ENCODE measurements at places on chromosomes 2 and 18. TPM values are rescaled to one million over a fixed set of nuclear protein-coding genes. Genes with fewer than 3 reads are reported as not detected.

GRCh38 chr2:7744827-7745226, 827.6 kb downstream of the RNF144A start:
- no peak overlapping the region for H3K4me3 ChIP-seq
- H3K36me3 ChIP-seq: no peaks in the 10 kb centered on the region
- no peak for DNase-seq
- H3K4me1 ChIP-seq: no peaks in the 10 kb centered on the region

Gene ERBB4
- total RNA-seq: not detected

GRCh38 chr2:98975611-98976010, 39.6 kb upstream of the CRACDL start:
- H3K4me1 ChIP-seq: no peaks in the 10 kb centered on the region
- H3K27ac ChIP-seq: no peak overlapping the region
- H3K27me3 ChIP-seq: peaks cover 16% of the 10 kb centered on the region

Gene CFC1
- not detected for total RNA-seq

- no peaks in the 10 kb centered on the region for H3K4me1 ChIP-seq
- H3K36me3 ChIP-seq: no peaks in the 10 kb centered on the region
- H3K27me3 ChIP-seq: peaks cover 34% of the 10 kb centered on the region
- no peak for DNase-seq
- H3K4me3 ChIP-seq: no peak overlapping the region
Observed at GRCh38 chr2:96427917-96428316, 77.2 kb downstream of the NEURL3 start.

DNA sequence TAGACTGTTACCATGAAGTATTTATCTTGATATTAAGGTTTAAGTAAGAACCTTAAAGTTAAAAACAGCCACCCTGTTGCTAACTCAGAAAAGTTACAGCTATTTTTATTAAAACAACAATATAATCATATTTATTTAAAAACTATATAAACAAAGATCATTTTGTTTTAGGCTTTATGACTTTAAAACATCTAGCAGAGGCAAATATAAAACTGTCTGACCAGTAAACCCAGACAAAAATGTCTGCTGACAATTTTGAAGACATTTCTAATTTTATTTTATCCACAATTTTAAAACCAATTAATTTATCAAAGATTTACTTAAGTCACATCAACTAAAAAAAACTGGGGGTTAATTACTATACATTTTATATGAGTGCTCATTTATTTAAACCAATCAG, 14.2 kb downstream of the RBM43 start:
- H3K4me1 ChIP-seq: no peaks in the 10 kb centered on the region
- H3K27me3 ChIP-seq: no peaks in the 10 kb centered on the region
- H3K36me3 ChIP-seq: peaks cover 52% of the 10 kb centered on the region

Gene UBXN2A
- total RNA-seq: 9.4 TPM

Gene IL1F10
- not detected for total RNA-seq

GRCh38 chr2:196399096-196399495, 227.7 kb upstream of the STK17B start:
- no peaks in the 10 kb centered on the region for H3K27me3 ChIP-seq
- no peaks in the 10 kb centered on the region for H3K4me1 ChIP-seq
- DNase-seq: no peak
- no peaks in the 10 kb centered on the region for H3K36me3 ChIP-seq
- H3K4me3 ChIP-seq: no peak overlapping the region

Gene DSC3
- total RNA-seq: not detected

- H3K4me3 ChIP-seq: no peak overlapping the region
- H3K27me3 ChIP-seq: peaks cover 55% of the 10 kb centered on the region
- H3K4me1 ChIP-seq: peaks cover 15% of the 10 kb centered on the region
- no peak overlapping the region for H3K27ac ChIP-seq
Observed at GRCh38 chr2:197803033-197803444, 1.4 kb upstream of the PLCL1 start.

GRCh38 chr2:222714361-222715241, 43.1 kb downstream of the MOGAT1 start:
- H3K4me1 ChIP-seq: peaks cover 10% of the 10 kb centered on the region
- H3K36me3 ChIP-seq: no peaks in the 10 kb centered on the region
- H3K4me3 ChIP-seq: no peak overlapping the region
- no peak for DNase-seq
- H3K27me3 ChIP-seq: peaks cover under 1% of the 10 kb centered on the region

DNA sequence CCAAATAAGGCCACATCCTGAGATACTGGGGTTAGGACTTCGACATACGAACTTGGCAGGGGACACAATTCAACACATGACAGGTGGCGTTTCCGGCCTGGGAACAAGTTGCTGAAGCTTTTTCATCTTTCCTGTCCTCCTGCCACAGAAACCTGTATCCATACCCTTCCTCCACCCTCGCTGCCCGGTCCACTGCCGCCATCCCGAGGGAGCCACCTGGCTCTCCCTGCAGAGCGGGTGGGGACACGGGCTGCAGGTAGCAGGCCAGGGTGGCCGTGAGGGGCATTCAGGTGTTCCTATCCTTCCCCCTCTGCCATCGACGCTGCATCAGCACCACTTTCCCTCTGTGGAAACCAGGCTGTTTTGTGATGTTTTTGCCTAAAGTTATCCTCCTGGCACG, 74.4 kb upstream of the TWIST2 start:
- peaks cover 9% of the 10 kb centered on the region for H3K27me3 ChIP-seq
- DNase-seq: no peak
- no peak overlapping the region for H3K27ac ChIP-seq

- no peak overlapping the region for H3K4me3 ChIP-seq
- no peak for DNase-seq
- H3K36me3 ChIP-seq: no peaks in the 10 kb centered on the region
- H3K4me1 ChIP-seq: no peaks in the 10 kb centered on the region
- H3K27ac ChIP-seq: no peak overlapping the region
- peaks cover 4% of the 10 kb centered on the region for H3K27me3 ChIP-seq
Observed at GRCh38 chr2:176844461-176844860, 368.1 kb upstream of the HNRNPA3 start.

Gene LYPD6B
- 1.4 TPM for total RNA-seq

DNA sequence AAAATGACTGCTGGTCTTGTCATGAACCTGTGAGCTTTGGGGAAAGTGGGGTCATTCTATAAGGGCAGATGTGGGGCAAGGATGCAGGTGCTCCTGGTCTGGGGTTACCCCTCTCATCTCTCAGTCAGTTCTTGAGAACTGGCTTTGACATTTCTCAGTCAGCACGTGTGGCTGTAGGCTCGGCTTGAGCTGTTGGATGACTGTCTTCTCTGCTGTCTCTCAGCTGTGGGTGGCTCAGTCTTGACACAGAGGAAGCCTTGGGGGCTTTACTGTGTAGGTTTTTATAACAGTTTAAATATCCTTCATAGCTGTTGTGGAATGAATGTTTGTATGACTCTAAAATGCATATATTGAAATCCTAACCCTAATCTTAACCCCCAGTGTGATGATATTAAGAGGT, 296.4 kb upstream of the CELF4 start:
- H3K27ac ChIP-seq: no peak overlapping the region
- H3K4me3 ChIP-seq: no peak overlapping the region
- no peaks in the 10 kb centered on the region for H3K27me3 ChIP-seq
- H3K36me3 ChIP-seq: no peaks in the 10 kb centered on the region

Gene UPP2
- total RNA-seq: not detected

Gene UGT1A3
- not detected for total RNA-seq

Gene ELOA2
- total RNA-seq: not detected

DNA sequence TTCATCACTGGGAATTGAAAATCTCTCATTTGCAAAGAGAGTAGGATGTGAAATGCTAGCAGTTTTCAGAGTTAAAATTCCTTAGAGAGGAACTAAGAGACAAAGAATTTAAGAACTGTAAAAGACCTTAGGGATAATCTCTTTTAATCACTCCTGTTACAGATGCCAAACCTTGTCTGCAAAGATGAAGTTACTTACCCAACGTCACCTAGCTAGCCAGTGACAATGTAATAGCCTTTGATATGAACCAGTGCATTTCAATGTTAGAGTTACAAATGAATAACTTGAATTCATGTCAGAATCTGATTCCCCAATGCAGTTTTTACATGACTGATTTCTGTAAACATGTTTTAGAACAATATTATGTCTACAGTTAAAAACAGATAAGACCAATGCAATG, 190.1 kb downstream of the LRP1B start:
- H3K4me3 ChIP-seq: no peak overlapping the region
- H3K27ac ChIP-seq: no peak overlapping the region
- no peaks in the 10 kb centered on the region for H3K36me3 ChIP-seq

DNA sequence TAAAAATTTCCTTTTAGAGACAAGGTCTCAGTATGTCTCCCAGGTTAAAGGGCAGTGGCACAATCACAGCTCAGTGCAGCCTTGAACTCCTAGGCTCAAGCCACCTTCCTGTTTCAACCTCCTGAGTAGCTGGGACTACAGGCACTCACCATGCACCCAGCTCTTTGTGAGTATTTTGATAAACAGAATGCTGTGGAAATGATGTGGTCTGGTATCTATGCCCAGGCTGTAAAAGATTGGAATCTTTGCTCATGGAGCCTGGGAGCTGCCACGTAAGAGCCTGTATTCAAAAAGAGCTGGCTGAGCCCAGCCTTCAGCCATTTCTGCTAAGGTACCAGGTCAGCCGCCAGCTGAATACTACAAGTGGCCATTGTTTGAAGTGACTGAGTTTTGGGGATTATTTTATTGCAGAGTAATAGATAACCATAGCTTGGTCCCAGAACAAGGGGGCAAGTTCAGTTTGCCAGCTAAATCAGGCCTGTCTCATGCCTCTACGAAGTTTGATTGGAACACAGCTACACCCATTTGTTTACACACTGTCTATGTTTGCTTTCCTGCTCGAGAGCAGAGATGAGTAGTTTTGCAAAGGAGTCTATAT, 21.3 kb upstream of the ARL5A start:
- no peak overlapping the region for H3K4me3 ChIP-seq
- DNase-seq: no peak
- H3K36me3 ChIP-seq: no peaks in the 10 kb centered on the region
- no peaks in the 10 kb centered on the region for H3K27me3 ChIP-seq
- no peak overlapping the region for H3K27ac ChIP-seq

- H3K27ac ChIP-seq: peak overlapping the region; percentile 66
- peaks cover 54% of the 10 kb centered on the region for H3K4me1 ChIP-seq
- peak overlapping the region; percentile 59 for H3K4me3 ChIP-seq
- no peak for DNase-seq
- no peaks in the 10 kb centered on the region for H3K36me3 ChIP-seq
Observed at GRCh38 chr18:58225101-58225500, 181.1 kb downstream of the NEDD4L start.

GRCh38 chr18:55404136-55404830, 183.7 kb downstream of the TCF4 start:
- H3K4me1 ChIP-seq: peaks cover 26% of the 10 kb centered on the region

Gene TUBA4B
- total RNA-seq: not detected

DNA sequence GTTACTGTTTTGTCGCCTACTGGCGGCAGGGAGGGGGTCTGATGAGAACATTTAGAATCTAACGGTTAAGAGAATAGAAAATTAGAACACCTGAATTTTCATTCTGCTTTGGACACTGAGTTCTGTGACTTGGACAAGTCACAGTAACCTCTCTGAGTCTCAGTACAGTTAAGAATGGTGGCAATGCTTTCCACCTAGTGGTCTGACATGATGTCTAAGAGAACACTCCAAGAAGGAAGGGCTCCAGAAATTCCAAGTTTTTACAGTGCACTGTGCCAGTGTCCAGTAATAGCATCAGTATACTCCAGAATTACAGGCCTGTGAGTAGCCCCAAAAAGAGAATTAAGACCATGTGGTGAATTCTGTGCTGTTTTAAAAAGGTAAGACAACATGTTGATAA, 174.1 kb upstream of the ZFP36L2 start:
- H3K27ac ChIP-seq: no peak overlapping the region
- no peak overlapping the region for H3K4me3 ChIP-seq
- no peak for DNase-seq
- H3K27me3 ChIP-seq: no peaks in the 10 kb centered on the region
- peaks cover 25% of the 10 kb centered on the region for H3K4me1 ChIP-seq

DNA sequence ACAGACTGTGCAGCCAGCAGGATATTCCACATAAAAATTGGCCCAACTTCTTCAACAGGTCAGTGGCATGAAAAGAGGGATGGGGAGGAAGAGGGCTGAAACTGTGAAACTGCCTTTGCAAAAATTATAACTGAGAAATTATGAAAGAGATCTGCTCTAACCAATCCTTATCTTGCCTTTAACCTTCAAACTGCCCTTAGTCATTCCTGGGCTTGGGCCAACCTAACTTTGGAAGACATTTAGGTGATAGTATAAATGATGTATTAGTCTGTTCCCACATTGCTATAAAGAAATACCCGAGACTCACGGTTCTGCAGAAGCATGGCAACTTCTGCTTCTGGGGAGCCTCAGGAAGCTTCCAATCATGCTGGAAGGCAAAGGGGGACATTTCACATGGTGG, 74.5 kb downstream of the RPL31 start:
- H3K4me1 ChIP-seq: no peaks in the 10 kb centered on the region
- H3K4me3 ChIP-seq: no peak overlapping the region
- peaks cover 5% of the 10 kb centered on the region for H3K27me3 ChIP-seq

Gene UGT1A8
- not detected for total RNA-seq

GRCh38 chr18:63981719-63982118, 11.8 kb downstream of the SERPINB8 start:
- peaks cover 10% of the 10 kb centered on the region for H3K4me1 ChIP-seq
- peaks cover 75% of the 10 kb centered on the region for H3K36me3 ChIP-seq
- H3K4me3 ChIP-seq: no peak overlapping the region
- no peak overlapping the region for H3K27ac ChIP-seq
- DNase-seq: no peak
- H3K27me3 ChIP-seq: no peaks in the 10 kb centered on the region

DNA sequence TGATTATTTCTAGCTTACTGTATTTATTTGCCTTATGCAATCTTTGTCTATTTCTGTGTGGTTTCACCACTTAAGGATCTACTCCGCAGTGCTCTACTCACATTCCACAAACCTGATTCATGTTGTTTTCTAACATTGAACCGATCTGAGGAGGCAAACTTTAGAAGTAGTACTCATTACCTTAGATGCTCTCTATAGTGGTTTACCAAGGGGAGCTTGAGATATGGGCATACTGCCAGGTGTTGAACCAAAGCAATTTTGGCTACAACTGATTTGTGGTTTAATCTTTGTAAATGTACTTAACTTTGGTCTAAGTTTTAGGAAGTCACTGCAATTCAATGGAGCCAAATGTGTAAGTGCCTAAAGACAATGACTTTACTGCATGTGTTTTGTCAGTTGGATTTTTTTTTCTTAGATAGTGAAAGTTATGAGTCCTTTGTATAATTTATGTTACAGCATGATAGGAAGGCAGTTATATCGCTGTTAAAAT, 50.1 kb downstream of the MAP2 start:
- no peaks in the 10 kb centered on the region for H3K4me1 ChIP-seq
- no peak overlapping the region for H3K27ac ChIP-seq
- H3K36me3 ChIP-seq: no peaks in the 10 kb centered on the region
- H3K27me3 ChIP-seq: no peaks in the 10 kb centered on the region
- H3K4me3 ChIP-seq: no peak overlapping the region

Gene SATB2
- total RNA-seq: 0.34 TPM

DNA sequence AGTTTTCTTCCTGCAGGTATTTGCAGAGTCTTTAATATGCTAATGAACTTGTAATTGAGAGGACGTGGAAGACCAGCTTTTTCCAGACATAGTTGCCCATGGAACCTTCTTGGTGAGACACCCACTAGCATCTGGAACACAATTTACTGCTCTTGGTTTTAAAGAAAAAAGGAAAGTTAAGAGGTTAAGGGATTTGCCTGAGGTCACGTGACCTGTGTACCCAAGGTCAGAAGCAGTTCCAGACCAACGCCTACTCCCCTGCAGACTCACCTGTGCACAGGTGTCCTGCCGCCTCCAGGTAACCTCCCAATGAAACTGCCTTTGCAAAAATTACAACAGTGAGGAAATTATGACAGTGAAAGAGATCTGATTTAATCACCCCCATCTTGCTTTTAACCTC, 172.7 kb downstream of the ANAPC1 start:
- no peaks in the 10 kb centered on the region for H3K27me3 ChIP-seq
- no peak overlapping the region for H3K4me3 ChIP-seq
- H3K4me1 ChIP-seq: peaks cover 4% of the 10 kb centered on the region
- H3K36me3 ChIP-seq: no peaks in the 10 kb centered on the region
- DNase-seq: no peak

All from activated B cell treated with CpG ODN at 0.5 μM for 24 hours (primary cell).